Activated T-helper 9 cell treated with anti-CD3 and anti-CD28 coated beads, Interleukin-2, amount 50 U/mL, for 16 hours (primary cell): ENCODE measurements at places on chromosomes 13 and 19.

DNA sequence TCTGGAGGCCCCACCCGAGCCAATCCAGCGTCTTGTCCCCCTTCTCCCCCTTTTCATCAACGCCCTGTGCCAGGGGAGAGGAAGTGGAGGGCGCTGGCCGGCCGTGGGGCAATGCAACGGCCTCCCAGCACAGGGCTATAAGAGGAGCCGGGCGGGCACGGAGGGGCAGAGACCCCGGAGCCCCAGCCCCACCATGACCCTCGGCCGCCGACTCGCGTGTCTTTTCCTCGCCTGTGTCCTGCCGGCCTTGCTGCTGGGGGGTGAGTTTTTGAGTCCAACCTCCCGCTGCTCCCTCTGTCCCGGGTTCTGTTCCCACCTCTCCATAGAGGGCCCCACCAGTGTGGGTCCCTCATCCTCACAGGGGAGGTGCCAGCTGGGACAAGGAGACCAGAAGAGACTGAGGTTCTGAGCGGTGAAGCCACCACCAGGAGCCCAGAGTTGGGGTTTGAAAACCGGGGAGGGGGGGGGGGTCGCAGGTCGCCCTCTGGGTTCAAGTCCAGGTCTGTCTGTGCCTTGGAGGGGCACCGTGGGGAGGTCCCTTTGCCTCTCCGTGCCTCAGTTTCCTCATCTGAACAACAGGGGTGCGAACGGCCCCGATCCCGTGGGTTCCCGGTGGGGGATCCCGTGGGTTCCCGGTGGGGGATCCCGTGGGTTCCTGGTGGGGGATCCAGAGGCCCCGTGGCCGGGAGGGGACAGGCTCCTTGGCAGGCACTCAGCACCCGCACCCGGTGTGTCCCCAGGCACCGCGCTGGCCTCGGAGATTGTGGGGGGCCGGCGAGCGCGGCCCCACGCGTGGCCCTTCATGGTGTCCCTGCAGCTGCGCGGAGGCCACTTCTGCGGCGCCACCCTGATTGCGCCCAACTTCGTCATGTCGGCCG is at the start of gene ELANE:
Gene ELANE, plus strand, starts transcription at position 168 of the 878 bp plus-strand sequence. Its CDS starts 26 bp downstream, at position 194.
- DNase-seq: no peak

DNA sequence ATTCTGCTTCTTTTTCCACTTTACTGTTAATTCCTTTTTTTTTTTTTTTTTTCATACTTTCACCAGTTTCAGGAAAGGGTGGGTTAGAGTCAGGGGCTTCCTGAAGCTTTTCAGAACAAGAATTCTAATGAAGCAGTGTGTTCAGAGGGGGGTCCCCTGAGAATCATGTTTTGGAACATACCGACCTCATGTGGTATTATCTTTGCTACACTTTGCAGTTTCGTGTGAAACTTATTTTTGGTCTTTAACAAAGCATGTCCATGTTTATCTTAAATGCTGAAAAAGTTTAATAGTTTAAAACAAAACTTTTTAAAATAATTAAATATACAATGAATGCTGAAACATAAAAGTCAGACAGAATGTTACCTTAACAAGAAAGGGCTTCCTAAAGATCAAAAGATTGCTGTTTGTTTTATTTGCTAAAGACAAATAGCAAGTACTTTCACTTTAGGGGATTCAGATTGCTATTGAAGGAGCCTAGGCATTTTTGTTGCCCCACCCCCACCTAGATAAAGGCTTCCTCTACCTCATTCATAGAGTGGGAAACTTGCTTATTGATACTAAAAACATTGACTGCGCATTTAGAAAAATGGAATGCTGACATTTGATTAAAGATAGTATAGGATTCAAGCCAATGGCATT is 21.1 kb upstream of the POMP start:
- DNase-seq: no peak

- no peak for DNase-seq
Measured at GRCh38 chr19:54230031-54230430, 7.2 kb upstream of the LILRB3 start.

DNA sequence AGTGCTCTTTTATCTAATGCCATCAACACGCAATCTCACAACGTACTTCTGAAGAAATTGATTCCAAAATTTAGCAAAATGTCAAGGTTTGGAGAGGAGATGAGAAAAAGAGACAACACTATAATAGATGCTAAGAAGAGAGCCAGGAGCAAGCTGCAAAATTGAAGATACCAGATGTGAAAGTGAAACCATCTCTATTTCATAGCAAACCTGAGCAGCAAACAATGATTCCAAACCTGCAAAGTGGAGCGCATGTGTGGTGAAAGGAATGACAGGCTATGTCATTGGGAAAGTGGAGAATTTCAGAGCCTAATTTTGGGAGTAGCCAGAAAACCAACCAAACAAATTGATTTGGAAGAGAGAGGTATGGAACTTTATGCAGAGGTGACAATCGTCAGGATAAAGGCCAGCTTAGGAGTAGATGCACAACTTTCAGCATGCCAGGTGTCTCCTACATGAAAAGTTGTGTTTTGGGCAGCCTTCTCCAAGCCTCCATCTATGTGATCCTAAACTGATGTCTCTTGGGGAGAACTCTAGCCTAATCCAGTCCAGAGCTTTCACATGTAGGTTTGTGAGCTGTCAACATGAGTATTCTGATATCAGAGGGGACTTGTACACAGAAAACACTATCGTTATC is 158.4 kb upstream of the FNDC3A start:
- DNase-seq: no peak

- DNase-seq: no peak
Measured at GRCh38 chr13:53238261-53238660, 209.6 kb downstream of the OLFM4 start.

GRCh38 chr13:113724780-113725315 is 34.2 kb upstream of the TMEM255B start:
- DNase-seq: peak; percentile 84

DNA sequence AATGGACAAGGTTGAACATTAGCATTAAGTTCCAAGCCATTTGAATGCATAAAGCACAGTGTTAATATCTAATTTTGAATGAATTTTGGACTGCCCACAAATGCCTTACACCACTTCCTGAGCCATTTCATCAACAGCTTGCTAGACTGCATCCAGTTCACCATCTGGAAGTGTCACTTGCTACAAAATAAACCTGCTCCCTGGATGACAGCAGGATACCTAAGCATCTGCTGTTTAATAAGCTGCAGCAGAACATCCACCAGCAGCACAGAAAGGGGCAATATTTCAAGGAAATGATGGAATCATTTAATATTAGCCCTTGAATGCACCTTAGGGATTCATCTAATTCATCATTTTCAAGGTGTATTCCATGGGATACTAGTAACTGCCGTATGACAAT is 76.6 kb upstream of the PCDH9 start:
- DNase-seq: no peak

DNA sequence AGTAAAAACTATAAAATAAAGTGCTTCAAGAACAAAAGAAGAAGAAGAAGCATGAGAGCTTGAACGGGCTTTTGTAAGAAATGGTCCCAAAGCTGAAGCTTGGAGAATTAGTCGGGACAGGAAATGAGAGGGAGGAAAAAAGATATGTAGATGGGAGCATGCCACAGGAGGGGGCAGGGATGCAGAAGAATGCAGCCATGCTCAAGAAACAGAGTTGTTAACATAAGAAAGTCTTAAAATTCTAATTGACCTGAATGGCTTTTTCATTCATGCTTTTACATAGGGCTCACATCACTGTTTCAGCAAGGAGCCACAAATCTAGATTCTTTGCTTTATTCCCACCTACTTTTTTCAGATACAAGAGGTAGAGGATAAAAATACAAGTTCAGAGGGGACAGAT is 27.7 kb upstream of the NBEA start:
- DNase-seq: no peak

- no peak for DNase-seq
Measured at GRCh38 chr13:19567820-19568534, 6.6 kb upstream of the TPTE2 start.

DNA sequence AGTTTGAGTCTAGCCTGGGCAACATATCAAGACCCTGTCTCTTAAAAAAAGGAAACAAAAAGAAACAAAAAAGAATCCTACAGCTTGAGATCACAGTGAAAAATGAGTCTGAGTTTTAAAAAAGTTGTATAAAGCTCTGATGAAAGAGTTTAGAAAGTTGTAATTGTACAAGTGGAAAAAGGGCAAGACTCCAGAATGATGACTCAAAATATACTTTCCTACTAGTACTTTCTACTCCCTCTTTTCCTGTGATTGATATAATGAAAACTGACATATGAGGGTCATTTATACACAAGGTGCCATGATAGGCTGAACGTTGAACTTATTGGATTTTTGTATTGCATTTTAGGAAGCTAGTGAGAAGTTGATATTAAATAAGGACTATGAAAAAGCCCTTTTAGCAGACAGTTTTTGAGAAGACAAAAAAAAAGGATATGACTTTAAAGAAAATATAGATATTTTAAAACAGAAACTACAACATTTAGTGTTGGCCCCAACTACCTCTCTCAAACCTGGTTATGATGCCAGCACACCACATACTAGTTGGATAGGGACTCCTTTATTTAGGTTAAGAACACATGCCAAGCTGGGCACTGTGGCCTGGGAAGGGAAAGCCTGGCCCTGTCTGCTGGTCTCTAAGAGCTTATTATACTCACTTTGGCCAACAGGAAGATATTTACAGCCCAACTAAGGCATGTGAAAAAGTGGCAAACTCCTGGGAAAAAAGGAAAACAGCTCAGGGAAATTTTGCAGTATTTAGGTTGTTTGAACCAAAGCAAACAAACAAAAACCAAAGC is 116.6 kb downstream of the KL start:
- no peak for DNase-seq

- DNase-seq: no peak
Measured at GRCh38 chr19:5293612-5294378, 46.8 kb downstream of the PTPRS start.

- DNase-seq: no peak
Measured at GRCh38 chr13:100363874-100364273, 224.7 kb downstream of the GGACT start.

- DNase-seq: no peak
Measured at GRCh38 chr13:63305641-63306133, 1890.0 kb upstream of the PCDH20 start.

DNA sequence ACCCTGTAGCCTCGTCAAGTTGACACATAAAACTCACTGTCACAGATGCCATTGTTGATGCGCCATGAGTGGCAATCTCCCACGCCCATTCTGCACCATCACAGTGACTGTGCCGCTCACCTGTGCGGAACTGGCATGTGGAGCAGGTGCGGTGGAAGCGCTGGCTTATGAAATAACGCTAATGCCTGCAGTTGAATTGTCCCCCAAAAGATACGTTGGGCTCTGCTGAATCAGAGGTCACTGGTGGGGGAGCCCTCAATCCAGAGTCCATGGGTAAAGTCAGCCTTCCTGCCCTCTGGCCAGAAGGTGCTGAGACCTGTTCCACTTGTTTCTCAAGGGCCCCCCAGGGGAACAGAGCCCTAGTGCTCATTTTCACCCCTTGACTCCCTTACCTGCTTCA is 2.9 kb upstream of the ARHGEF7 start:
- DNase-seq: no peak

DNA sequence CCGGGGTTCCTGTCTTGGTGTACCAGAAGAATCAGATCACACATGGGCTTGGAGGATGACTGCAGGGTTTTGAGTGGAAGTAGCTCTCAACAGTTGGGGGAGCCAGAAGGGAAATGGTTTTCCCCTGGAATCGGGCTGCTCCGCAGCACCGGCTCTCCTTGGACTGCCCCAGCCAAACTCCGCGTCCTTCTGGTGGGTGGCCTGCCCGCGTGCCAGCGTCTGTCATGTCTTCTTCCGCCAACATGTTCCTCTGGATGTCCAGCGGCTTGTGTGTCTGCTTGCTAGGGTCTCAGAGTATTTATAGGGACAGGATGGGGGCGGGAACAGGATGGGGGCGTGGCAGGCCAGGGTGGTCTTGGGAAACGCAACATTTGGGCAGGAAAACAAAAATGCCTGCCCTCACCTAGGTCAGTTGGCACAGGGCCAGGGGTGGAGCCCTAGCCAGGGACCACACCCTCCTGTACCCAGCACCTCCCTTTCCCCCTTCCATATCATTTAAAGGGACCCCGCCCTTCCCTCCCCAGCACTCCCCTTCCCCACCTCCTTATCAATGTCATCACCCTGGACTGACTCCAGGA is 1.3 kb upstream of the ZNF30 start:
- DNase-seq: no peak

DNA sequence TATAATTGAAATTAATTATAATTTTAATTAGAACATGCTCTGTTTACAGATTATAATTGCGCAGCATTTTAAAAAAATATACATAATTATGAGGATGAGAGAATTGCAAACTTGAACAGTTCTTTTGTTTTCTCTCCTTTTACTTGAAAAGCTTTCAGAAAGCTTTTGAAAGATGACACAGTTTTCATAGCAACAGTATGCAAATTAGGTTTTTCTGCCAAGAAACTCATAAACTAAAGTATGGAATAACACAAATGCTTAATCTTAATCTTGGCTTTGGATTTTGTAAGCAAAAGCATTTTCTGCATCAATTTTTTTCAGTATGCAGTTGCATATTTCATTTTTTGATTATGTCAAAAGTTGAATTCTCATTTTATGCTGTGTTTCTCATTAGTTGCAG is 32.8 kb upstream of the AKAP11 start:
- DNase-seq: no peak

GRCh38 chr13:113350065-113350937 is 13.6 kb downstream of the GRTP1 start:
- DNase-seq: no peak

- DNase-seq: no peak
Measured at GRCh38 chr19:14375582-14376291, 5.5 kb upstream of the ADGRE5 start.

- no peak for DNase-seq
Measured at GRCh38 chr13:42379241-42379640, 107.3 kb downstream of the AKAP11 start.

DNA sequence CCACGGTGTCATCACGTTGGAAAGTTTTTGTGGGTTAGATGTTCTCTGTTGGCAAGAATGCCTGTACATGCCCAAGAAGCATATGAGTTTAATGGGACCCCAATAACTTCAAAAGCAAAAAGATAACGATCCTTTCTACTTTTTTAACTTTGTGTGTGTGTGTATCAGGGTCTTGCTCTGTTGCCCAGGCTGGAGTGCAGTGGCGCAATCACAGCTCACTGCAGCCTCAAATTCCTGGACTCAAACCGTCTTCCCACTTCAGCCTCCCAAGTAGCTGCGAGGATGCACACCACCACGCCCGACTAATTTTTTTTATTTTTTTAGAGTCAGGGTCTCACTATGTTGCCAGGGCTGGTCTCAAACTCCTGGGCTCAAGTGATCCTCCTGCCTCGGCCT is 34.3 kb upstream of the TPM4 start:
- DNase-seq: no peak

- no peak for DNase-seq
Measured at GRCh38 chr19:18425515-18426415, 6.6 kb downstream of the SSBP4 start.

GRCh38 chr13:31587698-31588266 is 151.5 kb upstream of the RXFP2 start:
- DNase-seq: no peak
